ENCODE measurements at places on chromosomes 16 and 17.

DNA sequence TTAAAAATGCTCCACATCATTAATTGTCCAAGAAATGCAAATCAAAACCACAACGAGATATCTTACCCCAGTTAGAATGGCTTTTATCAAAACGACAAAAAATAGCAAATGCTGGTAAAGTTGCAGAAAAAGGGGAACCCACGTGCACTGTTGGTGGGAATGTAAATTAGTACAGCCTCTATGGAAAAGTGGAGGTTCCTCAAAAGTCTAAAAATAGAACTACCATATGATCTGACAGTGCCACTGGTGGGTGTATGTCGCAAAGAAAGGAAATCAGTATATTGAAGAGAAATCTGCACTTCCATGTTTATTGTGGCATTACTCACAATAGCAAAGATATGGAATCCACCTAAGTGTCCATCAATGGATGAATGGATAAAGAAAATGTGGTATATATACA, 38.2 kb upstream of the ZFHX3 start:
- no peak for DNase-seq

DNA sequence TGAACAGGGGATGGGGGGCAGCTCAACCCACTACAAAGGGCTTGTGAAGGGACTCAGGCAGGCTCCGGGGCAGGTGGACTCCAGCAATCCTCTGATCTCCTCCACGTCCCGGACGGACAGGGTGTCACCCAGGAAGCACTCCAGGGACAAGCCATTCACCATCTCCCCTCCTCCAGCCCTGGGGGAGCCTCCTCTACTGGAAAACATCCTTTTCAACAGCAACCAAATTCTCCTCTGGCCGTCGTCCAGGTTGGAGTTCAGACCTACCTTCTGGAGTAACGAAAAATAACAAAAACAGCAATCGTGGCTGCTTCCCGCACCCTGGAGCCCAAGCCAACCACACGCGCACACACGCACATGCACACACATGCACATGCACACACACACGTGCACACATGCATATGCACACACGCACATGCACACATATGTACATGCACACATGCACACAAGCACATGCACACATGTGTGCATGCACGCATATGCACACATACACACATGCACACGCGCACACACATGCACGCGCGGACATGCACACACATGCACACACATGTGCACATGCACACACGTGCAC, 8.9 kb upstream of the RBFOX3 start:
- DNase-seq, result no peak

- DNase-seq, result no peak
These were observed 62.9 kb downstream of the C16orf95 start for GRCh38 chr16:87254296-87254695.

DNA sequence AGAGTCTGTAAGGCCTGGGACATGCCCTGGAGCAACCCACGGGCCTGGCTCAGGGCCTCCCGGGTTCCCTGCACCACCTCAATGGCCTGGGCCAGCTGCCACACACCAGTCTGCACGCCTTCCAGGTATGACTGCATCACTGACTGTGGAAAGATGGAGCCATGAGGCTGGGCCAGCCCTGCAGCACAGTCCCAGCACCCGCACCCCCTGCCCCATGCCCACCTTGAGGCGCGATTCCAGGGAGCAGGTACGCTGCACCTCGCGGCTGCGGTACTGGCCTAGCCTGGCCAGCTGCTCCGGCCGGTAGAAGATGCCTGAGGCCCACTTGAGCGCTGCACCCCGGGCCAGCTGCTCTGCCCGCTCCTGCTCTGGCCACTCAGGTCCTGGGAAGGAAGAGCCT, 1.1 kb downstream of the EXOC3L1 start:
- no peak for DNase-seq

- DNase-seq, result no peak
These were observed 303.6 kb downstream of the UTP18 start for GRCh38 chr17:51563961-51564360.

GRCh38 chr17:35460354-35460851, 11.8 kb upstream of the SLFN13 start:
- DNase-seq, result no peak

DNA sequence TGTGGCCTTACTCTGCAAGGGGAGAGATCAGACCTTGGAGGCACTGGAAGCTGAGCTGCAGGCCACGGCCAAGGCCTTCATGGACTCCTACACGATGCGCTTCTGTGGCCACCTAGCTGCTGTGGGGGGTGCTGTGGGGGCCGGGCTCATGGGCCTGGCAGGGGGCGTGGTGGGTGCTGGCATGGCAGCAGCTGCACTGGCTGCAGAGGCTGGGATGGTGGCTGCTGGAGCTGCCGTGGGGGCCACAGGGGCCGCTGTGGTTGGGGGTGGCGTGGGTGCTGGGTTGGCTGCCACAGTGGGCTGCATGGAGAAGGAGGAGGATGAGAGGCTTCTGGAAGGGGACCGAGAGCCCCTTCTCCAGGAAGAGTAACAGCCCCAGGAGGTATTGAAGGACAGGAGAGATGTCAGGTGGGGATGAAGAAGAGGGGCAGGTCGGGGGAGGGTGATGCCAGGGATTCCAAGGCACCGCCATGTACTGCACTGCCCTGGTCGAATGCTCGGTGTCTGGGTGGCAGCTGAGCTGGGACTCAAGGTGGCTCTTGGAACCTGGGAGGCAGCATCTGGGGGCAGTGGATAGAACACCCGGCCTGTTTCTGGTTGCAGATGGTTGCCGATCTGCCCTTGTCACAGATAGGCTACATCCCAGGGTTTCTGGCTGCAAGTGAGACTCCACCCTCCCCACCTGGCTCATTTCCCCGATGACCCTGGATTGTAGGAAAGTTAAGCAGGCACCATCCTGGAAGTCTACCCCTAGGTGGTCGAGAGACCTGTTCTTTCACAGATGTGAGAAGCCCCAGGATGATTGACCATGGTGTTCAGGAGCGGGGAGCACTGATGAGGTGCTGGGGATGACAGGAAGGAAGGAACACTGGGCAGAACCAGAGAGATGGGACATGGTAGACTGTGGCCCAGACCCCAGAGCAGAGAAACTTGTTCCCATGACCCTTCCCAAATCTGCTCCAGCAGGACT, 5.1 kb downstream of the RNF112 start:
- no peak for DNase-seq

GRCh38 chr17:78346605-78347250, 13.1 kb downstream of the SOCS3 start:
- no peak for DNase-seq

- DNase-seq, result no peak
These were observed 3.2 kb upstream of the MRPL58 start for GRCh38 chr17:75009139-75009724.

GRCh38 chr16:60902114-60902513, 1134.1 kb downstream of the CDH8 start:
- no peak for DNase-seq

DNA sequence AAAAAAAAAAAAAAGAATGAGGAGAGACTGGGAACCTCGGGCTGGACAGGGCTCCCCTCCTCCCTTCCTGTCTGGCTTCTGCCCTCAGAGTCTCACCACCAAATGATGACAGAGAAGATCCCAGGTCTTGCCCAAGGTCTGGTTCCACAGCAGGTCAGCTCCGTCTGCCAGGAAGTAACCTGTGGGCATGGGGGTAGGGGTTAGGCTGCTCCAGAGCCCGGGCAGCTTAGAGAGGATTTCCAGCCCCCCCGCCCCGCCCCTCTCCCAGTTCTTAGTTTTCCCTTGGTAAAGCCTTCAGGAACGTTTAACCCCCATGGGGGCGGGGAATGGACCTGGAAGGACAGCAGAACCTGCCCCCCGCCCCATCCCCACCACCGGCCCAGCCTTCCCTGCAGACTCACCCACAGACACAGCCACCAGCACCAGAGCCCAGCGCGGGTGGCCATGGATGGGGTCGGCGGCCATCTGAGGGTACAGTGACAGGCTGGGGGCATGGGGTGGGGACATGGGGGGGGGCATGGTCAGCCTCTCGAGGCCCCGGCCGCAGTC, 700 bp downstream of the TLCD2 start:
- DNase-seq, result no peak

GRCh38 chr17:19812407-19812806, 55.3 kb downstream of the ULK2 start:
- DNase-seq, result no peak

DNA sequence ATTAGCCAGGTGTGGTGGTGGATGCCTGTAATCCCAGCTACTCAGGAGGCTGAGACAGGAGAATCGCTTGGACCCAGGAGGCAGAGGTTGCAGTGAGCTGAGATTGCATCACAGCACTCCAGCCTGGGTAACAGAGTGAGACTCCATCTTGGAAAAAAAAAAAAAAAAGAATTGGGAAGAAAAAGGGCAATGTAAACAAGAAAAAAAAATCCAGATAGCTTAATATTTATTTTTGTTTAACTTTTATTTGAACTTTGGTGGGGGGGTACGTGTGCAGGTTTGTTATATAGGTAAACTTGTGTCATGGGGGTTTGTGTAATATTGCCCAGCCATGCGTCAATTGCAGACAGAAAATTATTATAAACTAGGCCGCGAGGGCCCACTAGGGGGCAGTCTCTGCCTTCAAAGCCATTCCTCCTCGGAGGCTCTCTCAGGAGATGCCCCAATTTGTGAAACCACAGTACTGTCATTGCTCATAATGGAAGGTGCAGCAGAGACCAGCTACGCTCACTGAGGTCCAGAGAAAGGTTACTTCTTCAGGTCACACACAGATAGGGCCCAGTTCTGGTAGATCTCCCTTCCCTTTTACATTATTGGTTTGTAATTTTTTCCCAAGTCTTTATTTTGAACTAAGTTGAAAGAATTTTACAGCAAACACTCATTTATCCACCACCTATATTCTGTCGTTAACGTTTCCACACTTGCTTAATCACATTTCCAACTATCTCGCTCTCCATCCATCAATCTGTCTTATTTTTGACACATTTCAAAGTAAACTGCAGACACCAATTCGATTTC, 206.2 kb downstream of the PRKCB start:
- DNase-seq, result peak; percentile 67

- no peak for DNase-seq
These were observed 29.7 kb upstream of the NUDT7 start for GRCh38 chr16:77692612-77693011.

GRCh38 chr16:49441366-49441780, 67.8 kb downstream of the C16orf78 start:
- no peak for DNase-seq

GRCh38 chr17:5097101-5097834, 14.4 kb downstream of the ZNF232 start:
- peak; percentile 30 for DNase-seq

GRCh38 chr17:8300627-8301242, 5.5 kb upstream of the SLC25A35 start:
- DNase-seq, result peak; percentile 79

DNA sequence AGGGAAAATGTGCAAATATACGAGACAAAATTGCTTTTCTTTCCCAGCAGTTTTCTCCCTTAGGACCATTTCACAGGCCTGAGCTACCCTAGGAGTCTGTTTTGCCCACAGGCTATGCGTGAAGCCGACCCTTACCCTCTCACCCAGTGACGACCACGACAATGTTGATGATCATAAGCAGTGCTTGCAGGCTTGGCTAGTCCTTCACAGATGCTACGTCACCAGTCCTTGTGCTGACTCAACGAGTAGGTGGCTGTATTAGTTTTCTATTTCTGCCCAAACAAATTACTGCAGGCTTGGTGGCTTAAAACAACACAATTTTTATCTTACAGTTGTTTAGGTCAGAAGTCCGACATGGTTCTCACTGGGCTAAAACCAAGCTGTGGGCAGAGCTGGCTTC, 574.6 kb upstream of the HSBP1 start:
- no peak for DNase-seq

GRCh38 chr16:26511463-26511862, 555.3 kb upstream of the C16orf82 start:
- no peak for DNase-seq

GRCh38 chr17:69949973-69950695, 124.9 kb upstream of the KCNJ16 start:
- DNase-seq, result no peak

DNA sequence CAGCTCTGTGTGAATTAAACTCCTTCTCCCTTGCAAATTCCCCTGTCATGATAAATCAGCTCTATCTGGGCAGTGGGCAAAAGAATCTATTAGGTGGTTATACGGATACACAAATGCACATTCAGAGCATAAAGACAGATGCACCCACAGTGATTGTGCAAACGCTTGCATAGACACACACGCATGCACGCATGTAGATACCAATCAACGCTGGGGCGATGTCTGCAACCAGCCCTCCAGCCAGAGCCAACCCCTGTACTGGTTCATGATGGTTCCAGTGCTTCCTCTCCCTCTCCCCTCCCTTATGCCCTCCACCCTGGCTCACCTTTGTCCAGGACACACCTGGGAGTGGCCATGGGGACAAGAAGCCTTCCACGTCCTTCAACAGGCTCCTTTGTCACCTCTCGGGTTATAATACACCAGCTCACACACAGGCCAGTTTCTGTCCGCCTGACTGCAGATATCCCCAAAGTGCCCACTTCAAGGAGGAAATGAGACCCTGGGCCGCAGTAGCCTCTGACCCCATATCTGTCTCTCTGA, 33.1 kb upstream of the SNN start:
- no peak for DNase-seq

DNA sequence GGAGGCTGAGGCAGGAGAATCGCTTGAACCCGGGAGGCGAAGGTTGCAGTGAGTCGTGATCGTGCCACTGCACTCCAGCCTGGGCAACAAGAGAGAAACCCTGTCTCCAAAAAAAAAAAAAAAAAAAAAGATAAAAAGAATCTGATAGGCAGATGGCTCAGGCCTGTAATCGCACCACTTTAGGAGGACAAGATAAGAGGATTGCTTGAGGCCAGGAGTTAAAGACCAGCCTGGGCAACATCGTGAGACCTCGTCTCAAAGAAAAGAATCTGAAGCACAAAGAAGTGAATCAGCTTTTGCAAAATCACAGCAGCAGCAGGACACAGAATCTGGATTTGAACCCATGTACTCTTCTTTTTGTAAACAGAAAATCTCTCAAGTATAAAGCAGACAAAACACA, 7.6 kb downstream of the NOB1 start:
- no peak for DNase-seq

- no peak for DNase-seq
These were observed 19.1 kb upstream of the KIFC3 start for GRCh38 chr16:57821149-57821971.

- DNase-seq, result no peak
These were observed 560 bp upstream of the RUSF1 start for GRCh38 chr16:31508706-31509195.

All from NCI-H446 (cell line).